ENCODE measurements at places on chromosomes 12 and 14. TPM values are rescaled to one million over a fixed set of nuclear protein-coding genes. Genes with fewer than 3 reads are reported as not detected.

The TEP1 gene
- total RNA-seq = 17.1 TPM

The FOXG1 gene
- total RNA-seq = not detected

The ACSM4 gene
- not detected for total RNA-seq

The PSEN1 gene
- 48.0 TPM for total RNA-seq

The NTF3 gene
- not detected for total RNA-seq

The ADAM21 gene
- total RNA-seq = 0.18 TPM
